H54 (cell line): ENCODE measurements at places on chromosomes 6 and 20.

DNA sequence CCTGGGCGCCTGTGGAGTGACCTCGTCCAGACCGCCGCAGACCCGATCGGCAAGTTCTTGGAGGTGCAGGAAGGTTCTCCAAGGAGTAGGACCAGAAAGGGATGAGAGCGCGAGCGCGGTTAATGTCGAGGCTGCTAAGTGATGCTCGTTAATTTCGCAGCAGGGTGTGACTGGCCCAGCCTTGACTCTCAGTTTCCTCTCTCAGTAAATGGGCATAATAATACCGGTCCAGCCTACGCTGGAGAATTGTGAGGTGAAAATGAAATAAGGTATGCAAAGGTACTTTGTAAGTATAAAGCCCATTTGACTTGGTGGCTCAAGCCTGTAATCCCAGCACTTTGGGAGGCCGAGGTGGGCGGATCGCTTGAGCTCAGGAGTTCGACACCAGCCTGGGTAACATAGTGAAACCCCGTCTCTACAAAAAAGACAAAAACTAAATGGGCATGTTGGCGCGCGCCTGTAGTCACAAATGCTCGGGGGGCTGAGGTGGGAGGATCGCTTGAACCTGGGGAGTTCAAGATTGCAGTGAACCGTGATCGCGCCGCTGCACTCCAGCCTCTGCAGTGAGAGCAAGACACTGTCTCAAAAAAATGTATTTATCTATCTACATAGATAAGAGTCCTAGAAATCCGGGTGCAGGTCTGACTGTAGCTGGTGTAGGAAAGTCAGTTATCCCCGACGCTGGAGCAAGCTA lies 634 bp upstream of the BTBD9 start:
- no peak for DNase-seq

DNA sequence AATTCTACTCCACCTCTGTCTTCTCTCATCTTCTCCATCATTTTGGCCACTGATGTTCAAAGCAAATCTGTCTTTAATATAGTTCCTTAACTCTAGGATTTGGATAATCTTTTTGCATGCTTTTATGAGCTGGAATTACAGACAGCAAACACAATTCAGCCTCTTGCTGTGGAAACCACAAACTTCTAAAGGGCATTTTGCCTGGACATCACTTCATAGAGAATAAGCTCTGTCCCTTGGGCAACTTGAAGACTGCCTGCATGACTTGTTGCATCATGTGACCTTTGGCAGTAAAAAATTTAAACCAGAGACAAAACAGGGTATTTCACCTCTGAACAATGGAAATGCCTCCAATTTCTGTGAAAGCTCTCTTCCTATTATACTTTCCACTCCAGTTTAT lies 74.1 kb upstream of the HDDC2 start:
- no peak for DNase-seq

DNA sequence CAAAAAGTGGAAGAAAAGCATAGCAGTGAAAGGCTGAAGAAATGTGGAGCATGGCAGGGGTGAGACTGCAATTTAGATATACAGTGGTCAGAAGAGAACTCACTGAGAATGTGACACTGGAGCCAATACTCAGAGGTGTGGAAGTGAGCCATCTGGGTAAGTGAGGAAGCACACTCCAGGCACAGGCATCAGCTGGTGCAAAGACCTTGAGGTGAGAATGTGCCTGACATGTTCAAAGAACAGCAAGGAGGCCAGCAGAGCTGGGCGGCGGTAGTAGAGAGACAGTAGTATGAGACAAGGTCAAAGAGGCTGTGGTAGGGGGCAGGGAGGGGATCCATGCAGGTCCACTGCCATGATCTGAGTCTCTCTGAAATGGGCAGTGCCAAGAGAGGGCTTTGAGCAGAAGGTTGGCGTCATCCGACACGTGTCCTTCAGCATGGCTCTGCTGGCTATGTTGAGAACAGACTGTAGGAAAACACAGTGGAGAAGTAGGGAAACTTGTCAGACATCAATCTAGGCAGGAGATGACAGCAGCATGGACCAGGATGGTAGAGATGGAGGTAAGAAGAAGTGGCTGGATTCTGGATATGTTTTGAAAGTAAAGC lies 84.4 kb downstream of the PLCG1 start:
- DNase-seq: no peak

GRCh38 chr6:2226775-2227174 lies 18.6 kb downstream of the GMDS start:
- DNase-seq: no peak

DNA sequence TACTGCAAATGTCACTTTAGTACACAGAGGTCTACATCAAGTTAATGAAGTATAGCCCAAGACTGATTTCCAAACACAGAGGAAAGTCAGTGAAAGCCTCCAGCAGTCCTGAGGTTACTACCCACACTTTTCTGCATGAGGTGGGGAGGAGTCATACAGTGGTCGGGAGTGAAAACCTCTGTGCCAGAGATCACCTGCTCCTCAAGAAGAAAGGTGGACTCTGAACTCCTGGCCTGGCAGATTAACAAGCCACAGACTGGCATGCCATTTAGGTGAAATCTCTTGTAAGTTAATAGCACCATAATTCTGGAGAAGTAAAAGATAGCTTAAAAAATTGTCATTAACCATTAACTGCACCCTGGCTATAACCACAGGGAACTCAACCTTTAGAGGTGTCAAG lies 125.0 kb upstream of the LAMP5 start:
- DNase-seq: no peak

GRCh38 chr6:134938896-134939295 lies 11.0 kb downstream of the ALDH8A1 start:
- no peak for DNase-seq

GRCh38 chr6:133337308-133337707 lies 96.2 kb downstream of the EYA4 start:
- DNase-seq: no peak

GRCh38 chr6:168326294-168327261 lies 7.0 kb upstream of the DACT2 start:
- no peak for DNase-seq

DNA sequence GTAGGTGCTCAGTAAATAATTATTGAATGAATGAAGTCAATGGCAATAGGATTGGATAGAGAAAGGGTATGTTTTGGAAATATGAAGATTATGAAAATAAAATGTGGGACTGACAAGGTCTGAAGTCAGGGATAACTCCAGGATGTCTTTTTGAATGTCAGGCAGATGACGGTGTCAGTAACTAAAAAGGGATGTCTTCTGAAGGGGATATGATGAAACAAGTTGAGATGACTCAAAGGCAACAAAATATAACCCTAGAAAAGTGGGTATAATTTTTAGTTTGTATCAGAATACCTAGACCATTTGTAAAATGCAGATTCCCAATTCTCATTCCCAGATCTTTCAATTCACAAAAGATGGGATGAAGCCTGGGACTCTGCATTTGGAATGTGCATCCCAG lies 257.3 kb upstream of the SGK1 start:
- DNase-seq: no peak

GRCh38 chr6:151100326-151100725 lies 139.4 kb upstream of the AKAP12 start:
- DNase-seq: no peak

DNA sequence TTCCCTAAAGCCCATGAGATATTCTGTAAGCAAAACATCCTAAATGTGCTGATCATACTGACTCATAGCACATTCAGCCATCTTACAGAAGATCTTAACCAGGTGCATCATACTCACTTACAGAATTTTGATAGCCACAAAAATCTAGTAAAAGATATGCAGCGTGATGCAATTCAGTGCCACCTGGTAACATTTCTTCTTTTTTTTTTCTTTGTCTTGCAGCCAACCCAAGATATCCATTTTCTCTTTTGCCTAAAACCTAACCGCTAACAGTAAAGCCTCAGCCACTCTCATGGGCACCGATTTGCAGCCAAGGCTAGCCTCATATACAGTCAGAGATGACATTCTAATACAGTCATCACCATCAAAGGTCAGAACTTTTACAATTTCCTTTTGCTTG lies 293.3 kb downstream of the HACE1 start:
- no peak for DNase-seq

- no peak for DNase-seq
Measured at GRCh38 chr6:79697430-79697829, 66.3 kb downstream of the SH3BGRL2 start.

- no peak for DNase-seq
Measured at GRCh38 chr6:25749837-25750236, 4.7 kb upstream of the SLC17A4 start.

DNA sequence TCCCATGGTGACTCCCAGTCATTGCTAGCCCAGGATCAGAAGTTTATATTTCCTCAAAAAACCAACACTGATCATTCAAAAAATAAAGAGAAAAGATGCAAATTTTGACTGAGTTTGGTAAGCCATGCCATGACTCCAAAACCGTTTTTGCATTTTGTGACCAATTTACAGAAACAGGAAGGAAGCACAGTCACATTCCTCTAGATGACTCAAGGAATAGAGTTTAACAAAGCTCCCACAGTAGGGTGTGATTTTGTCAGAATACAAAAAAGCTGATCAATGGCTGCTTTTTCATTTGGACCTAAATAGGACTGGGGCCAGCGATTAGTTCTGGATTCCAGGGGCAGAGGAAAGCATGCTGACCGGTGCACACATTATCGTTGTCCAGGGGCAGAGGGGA lies 179.4 kb upstream of the AFDN start:
- DNase-seq: no peak

DNA sequence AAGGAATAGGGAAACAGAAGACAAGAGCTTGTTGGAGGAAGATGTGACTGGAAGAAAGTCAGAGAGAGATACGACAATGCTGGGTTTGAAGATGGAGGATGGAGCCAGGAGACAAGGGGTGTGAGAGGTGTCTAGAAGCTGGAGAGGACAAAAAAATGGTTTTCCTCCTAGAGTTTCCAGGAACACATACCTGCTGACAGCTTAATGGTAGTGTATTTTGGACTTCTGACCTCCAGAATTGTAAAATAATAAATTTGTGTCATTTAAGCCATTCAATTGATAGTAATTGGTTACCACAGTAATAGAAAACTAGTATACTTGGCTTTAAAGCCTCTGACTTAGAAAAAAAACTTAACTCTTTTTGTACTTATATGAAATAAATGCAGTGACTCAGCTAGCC lies 3.6 kb downstream of the AIG1 start:
- DNase-seq: no peak

DNA sequence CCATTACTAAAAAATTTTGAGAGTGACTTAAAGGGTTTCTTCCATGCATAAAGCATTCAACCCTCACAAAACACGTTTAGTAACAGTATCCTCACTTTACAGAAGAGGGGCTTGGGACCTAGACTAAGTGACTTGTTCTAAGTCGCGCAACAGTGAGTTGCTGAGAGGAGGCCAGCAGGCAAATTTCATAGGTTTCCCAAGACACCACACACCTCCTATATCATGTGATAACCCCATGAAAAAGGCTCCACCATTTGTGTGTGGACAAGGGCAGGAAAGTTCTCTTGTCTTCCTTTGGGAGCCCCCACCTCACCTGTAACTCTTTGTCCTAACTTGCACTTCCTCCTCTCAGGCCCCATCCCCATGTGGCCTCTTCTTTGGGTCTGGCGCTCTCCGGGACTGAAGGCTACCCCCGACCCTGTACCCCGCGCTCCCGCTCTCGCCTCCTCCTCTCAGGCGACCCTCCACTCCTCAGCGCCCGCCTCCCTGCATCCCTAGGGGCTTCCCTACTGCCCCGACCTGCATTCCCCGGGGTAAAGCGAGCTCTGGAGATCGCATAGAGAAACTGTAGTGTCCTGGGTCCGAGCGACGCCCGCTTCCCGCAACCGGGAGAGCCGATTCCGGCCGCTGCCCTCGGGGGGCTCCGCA lies 392 bp downstream of the PSMB8 start:
- DNase-seq: no peak

GRCh38 chr6:16092990-16093389 lies 35.9 kb upstream of the MYLIP start:
- no peak for DNase-seq

DNA sequence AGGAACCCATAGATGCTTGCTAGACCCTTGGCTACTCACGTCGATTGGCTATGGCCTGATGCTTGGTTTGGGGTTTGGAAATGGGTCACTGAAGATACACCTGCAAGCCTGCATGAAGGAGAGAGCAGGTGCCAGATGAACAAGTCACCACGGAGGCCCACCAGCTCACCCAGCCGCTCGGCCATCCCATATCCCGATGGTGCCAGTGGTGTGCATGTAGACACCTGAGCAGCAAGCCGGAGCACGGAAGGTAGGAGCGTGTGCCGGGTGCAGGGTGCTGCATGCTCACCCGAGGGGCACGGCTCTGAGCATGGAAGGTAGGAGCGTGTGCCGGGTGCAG lies 35.9 kb downstream of the DACT2 start:
- DNase-seq: no peak
